RWPE2 (cell line): ENCODE measurements at places on chromosomes 1 and 21.

GRCh38 chr1:206608108-206608698 lies 4.1 kb downstream of the EIF2D start:
- no peak for DNase-seq

GRCh38 chr1:56068908-56069307 lies 510.5 kb downstream of the PLPP3 start:
- no peak for DNase-seq

DNA sequence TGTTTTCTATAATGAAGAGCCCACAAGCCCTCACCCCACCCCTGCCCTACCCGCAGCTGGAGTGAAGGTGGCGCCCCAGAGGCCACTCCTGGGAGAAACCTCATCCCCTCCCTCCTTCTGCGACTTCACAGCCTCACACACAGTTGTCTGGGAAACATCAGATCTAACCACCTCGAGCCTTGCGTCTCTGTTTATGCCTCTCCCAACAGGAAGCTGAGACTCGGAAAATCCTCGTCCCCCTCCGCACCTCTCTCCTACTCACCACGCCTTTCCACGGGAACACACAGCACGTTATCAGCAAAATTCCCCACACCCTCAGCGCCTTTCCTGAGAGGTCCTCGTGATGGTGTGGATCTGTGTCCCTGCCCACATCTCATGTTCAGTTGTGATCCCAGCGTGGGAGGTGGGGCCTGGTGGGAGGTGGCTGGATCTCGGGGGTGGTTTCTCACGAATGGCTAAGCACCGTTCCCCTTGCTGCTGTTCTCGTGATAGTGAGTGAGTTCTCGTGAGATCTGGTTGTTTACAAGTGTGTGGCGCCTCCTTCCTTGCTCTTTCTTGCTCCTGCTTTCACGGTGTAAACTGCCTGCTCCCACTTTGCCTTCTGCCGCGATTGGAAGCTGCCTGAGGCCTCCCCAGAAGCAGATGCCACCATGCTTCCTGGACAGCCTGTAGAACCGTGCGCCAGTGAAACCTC lies 190.6 kb downstream of the KIF26B start:
- DNase-seq: no peak

DNA sequence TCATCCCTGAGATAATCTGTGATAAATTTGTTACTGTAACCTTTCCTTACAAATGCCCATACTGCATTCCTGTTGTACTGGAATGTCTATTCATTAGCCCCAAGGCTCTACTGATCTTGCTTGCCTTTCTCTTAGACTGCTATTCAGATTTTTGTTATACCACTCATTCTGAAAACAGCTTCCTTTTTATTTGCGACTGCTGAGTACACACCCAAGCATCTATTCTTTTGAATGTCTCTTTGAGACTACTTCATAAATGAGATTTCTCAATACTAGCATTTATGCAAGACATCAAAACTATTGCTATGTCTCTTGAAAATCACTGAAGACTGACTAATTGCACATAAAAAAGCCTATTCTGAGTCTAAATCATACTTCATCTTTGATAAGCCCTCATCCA lies 38.6 kb downstream of the DENND1B start:
- DNase-seq: no peak

DNA sequence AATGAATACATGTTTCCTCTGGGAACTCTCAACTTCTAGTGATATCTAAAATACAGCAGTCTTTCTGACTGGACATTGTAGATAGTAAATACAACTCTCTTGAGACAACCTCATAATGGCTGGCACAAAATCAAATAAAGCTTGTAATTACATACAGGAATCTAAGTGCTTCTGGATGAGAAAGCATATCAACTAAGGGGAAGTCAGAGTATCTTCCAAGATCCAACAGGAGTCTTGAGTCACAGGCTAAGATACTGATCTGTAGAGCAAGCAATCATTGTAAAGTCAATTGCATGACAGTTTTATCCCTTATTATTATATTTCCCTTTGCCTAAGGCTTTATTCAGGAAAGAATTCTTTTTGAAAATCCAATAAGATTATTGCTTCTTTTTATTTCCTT lies 249.9 kb downstream of the LRRIQ3 start:
- DNase-seq: no peak
